ENCODE measurements at places on chromosomes 1 and 21. TPM values are rescaled to one million over a fixed set of nuclear protein-coding genes. Genes with fewer than 3 reads are reported as not detected.

DNA sequence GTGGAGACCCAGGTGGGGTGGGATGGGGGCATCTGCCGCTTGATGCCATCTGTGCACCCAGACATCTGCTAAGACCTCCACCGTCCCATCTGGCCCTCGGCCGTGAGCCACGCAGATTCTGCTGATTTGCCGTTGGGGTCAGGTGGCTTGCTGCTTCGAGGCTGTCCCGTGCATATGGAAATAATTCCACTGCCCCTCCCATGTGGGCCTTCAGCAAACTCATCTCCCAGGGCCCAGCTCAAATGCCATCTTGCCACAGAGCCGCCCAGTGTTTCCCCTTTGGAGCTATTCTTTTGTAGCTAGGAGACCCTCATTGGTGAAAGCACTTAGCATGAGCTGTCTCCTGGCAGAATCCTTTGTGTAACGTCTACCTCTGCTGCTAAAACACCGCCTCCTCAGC lies 99.8 kb downstream of the KAZN start:
- no peak overlapping the region for H3K27ac ChIP-seq
- no peak overlapping the region for H3K4me3 ChIP-seq
- H3K4me1 ChIP-seq = no peaks in the 10 kb centered on the region
- H3K36me3 ChIP-seq = no peaks in the 10 kb centered on the region

- H3K4me1 ChIP-seq = no peaks in the 10 kb centered on the region
- H3K27ac ChIP-seq = no peak overlapping the region
- DNase-seq = no peak
- no peak overlapping the region for H3K4me3 ChIP-seq
- peaks cover 61% of the 10 kb centered on the region for H3K36me3 ChIP-seq
- H3K27me3 ChIP-seq = no peaks in the 10 kb centered on the region
These were observed 56.6 kb downstream of the LTN1 start for GRCh38 chr21:28936036-28936435.

DNA sequence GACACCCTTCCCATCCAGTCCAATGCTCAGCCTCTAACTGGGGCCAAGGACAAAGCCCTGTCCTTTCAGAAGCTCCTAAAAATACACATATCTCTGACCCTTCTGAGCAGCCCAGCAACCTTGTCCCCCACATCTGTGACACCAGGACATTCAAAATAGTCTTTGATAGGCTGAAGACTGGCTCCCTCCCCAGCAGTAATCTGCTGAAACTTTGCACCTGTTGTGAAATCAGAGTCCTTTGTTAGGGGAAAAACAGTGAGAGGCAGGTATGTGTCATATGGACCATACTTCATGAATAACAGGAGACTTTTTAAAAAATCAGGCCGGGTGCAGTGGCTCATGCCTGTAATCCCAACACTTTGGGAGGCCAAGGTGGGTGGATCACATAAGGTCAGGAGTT lies 82.4 kb upstream of the VAMP3 start:
- no peak for DNase-seq
- H3K27me3 ChIP-seq = no peaks in the 10 kb centered on the region
- no peak overlapping the region for H3K27ac ChIP-seq
- no peak overlapping the region for H3K4me3 ChIP-seq

C1orf94 gene
- not detected for total RNA-seq

MYOM3 gene
- 0.52 TPM for total RNA-seq

TAL1 gene
- total RNA-seq = 8.4 TPM

TLR5 gene
- total RNA-seq = 14.7 TPM

DNA sequence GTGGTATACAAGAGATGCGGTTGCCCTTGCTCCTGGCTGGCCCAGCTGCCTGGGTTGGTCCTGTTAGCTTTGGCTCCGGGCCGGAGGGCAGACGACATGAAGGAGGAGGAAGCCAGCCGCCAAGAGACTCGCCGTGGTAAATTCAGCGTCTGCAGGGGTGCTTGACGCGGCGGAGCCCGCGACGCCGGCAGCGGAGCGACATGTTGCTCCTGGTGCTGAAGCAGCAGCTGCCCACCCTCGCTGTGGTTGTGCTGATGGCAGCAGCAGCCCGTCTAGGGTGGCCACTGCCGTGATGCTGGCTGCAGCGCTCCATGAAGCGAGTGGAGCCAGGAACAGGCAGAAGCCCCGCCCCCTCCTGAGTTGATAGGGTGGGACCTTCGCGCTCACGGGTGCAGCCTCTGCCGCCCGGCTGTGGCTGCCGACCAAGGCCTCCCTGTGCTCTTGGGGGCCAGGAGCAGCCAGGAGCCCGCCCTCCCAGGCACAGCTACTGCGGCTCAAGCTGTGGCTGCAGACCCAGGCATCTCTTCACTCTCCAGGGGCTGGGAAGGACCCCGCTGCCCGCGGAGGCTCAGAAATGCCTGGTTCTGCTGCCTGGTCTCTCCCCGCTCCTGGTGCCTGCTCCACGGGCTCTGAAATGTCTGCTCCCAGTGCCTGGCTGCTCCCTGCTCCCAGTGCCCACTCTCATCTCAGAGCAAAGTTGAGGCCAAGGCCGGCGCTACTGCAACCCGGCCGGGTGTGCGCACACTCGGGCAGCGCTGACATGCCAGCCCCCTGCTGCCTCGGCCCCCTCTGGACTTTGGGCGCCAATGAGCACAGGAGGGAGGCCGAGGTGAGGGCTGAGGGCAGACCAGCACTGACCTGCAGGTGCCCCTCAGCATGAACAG lies 4.4 kb upstream of the ZNF692 start:
- H3K27ac ChIP-seq = peak overlapping the region; percentile 15
- peaks cover 30% of the 10 kb centered on the region for H3K4me1 ChIP-seq
- no peaks in the 10 kb centered on the region for H3K36me3 ChIP-seq
- H3K27me3 ChIP-seq = no peaks in the 10 kb centered on the region
- peak overlapping the region; percentile 61 for H3K4me3 ChIP-seq
- peak; percentile 85 for DNase-seq

HDAC1 gene
- total RNA-seq = 72.7 TPM

Measured in left lung (tissue), 14 donors.